Posterior cingulate gyrus (tissue), 11 donors: ENCODE measurements at places on chromosomes 12 and 14.

- no peak for DNase-seq
Measured at GRCh38 chr12:93174048-93174447, 203.7 kb upstream of the NUDT4 start.

- DNase-seq = peak; percentile 22
Measured at GRCh38 chr14:90544566-90544965, 147.7 kb downstream of the CALM1 start.

GRCh38 chr14:38419579-38419978 is 163.7 kb upstream of the CLEC14A start:
- DNase-seq = no peak

- DNase-seq = peak; percentile 85
Measured at GRCh38 chr14:103847451-103848174, at the start of gene PPP1R13B. TSS of gene PPP1R13B (minus strand) at chr14:103847575. CDS start at chr14:103847307, 268 bp downstream.

DNA sequence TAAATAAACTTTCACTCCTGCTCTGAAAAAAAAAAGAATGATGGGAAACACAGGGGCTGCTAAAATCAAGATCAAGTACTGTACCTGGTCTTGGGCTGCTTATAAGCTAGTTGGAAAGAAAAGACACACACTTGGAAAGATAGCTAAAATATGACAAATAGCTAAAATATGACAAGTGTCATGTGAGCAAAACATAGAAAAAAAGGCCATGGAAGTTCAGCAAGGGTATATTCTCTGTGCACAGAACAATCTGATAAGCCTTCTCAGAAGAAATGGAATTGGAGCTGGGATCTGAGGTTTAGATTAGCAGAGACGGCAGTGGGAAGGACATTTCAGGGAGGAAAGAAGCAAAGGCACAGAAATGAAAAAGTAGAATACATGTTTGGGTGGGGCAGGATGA is 126.2 kb upstream of the PMCH start:
- DNase-seq = no peak
